ENCODE measurements at places on chromosomes 11 and 22.

GRCh38 chr11:117232911-117233409 lies 489 bp downstream of the RNF214 start:
- DNase-seq = no peak

GRCh38 chr22:44248926-44249325 lies 63.8 kb downstream of the SHISAL1 start:
- no peak for DNase-seq

DNA sequence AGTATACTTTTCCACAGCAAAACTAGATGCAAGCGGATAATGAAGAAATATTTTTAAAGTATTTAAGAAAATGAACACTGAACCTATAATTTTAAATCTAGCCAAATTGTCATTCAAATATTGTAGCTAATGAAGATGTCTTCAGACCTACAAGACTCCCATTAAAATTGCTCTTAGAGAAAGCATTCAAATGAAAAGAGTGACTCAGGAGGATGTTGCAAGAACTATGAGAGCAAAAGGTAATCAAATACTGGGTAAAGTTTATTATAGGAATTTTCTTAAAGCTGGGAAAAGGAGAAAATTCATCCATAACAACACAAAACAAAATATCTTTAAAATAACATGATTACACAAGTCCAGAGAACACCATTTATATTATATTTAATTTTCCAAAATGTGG lies 5.4 kb upstream of the POU2AF1 start:
- no peak for DNase-seq

DNA sequence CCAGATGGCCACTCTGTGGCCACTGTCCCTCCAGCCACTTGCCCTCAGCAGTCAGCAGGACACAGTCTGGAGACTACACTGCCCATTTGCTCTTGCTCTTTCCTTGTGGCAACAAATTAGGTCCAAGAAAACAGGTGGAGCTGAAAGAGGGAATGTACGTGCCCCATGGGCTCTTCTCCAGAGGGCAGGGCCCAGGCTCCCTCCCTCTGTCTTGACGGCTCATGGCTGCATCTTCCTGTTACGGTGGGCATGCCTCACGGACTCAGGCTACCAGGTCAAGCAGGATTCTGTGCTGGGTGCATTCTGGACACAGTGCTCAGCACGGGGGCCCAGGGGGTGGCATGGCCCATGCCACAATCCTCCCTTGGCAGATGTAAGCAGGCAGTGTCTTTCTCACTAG lies 71.3 kb downstream of the MED15 start:
- no peak for DNase-seq

GRCh38 chr22:46964773-46965550 lies 202.5 kb downstream of the TBC1D22A start:
- DNase-seq = no peak

DNA sequence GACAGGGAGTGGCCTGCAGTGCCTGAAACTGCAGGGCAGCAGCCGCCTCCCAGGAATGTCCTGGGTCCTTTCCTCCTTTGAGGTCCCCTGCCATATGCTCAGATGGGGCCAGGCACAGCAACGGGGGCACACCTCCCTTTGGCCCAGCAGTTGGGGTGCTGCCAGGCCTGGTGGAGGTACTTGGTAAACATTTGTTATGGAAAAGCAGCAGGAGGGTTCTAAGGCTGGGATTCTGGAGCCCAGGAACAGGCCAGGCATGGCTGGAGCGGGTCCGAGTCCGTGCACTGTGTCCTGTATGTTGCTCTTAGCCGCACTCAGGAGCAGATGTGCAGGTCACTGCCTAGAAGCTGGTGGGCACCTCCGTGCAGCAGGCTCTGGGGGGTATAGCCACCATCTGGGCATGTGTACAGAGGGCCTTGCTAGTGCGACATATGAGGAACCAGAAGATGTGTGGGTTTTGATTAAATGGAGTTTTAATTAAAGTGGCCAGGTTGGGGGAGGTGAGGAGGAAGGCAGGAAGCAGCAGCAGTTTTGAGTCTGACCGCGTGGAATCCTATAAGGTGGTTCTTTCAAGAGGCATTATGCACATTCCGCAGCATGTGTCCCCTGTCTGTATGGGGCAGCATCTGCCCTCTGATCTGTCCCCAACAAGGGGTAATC lies 1.5 kb downstream of the ADORA2A start:
- no peak for DNase-seq

- DNase-seq = no peak
These were observed 95.3 kb upstream of the RCN1 start for GRCh38 chr11:31995525-31996094.
